Left ventricle myocardium superior (tissue), 1 donor: ENCODE measurements at places on chromosomes 2 and 18.

- no peak for DNase-seq
These were observed 60.8 kb downstream of the ST3GAL5 start for GRCh38 chr2:85827879-85828569.

GRCh38 chr2:215702116-215702902, 266.4 kb upstream of the FN1 start:
- no peak for DNase-seq

DNA sequence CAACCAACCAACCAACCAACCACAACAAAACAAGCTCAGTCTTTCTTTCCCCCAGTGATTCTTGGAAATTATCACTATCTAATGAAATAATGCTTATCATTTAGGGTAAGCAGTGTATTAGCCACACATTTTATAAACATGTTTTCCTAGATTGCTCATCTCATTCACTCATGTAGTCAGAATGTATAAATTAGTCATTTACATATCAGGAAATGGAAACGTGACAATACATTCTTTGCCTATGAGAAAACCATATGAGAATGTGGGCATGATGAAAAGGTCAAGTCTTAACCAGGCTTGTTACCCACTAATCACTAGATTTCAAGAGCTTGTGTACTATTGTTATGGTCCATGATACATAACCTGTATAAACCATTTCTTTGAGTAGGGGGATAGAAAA, 1583.4 kb upstream of the PIK3C3 start:
- DNase-seq = no peak

GRCh38 chr18:7002107-7002506, 115.5 kb downstream of the LAMA1 start:
- no peak for DNase-seq

DNA sequence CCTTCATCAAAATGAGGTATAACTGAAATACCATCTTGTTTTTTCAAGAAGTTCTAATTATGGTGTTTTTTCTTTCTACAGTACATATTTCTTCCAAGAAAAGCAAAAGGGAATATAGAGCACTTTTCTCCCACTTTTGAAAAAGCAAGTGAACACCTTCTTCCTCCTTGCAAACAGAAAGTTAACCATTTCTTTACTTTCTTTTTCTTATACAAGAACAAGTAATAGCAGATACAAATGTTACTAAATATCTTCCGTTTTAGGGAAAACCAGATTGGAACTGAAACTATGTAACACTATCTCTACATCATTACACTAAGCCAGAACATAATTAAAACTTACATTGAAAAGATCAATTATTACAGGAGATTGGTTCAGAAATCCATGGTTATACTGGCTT, 44.0 kb downstream of the COBLL1 start:
- no peak for DNase-seq

- no peak for DNase-seq
These were observed 546.6 kb upstream of the LRRTM4 start for GRCh38 chr2:78068808-78069207.

- no peak for DNase-seq
These were observed 1.2 kb downstream of the PAX3 start for GRCh38 chr2:222297600-222297935.

- no peak for DNase-seq
These were observed 44.8 kb downstream of the RRM2 start for GRCh38 chr2:10167316-10167715.

DNA sequence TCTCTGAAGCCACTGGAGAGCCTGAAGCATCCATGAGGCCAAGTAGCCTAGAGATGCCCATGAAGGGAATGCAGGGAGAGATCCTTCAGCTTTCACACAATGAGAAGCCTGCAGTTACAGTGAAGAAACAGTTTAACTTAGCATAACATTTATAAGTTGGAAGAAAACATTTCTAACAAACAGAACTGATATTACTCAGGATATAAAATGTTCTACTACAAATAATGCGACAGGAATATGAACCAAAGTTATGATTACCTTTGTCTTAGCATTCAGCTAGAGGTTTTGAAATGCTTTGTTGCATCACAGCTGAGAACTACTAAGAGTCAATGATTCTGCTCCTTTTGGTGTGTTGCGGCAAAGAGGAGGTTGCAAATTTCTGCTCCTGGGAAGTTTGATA, 6.9 kb upstream of the KYNU start:
- no peak for DNase-seq

- DNase-seq = peak; percentile 55
These were observed 91.5 kb downstream of the SETBP1 start for GRCh38 chr18:44771956-44772917.

- no peak for DNase-seq
These were observed 103.3 kb upstream of the ID2 start for GRCh38 chr2:8578335-8579244.

DNA sequence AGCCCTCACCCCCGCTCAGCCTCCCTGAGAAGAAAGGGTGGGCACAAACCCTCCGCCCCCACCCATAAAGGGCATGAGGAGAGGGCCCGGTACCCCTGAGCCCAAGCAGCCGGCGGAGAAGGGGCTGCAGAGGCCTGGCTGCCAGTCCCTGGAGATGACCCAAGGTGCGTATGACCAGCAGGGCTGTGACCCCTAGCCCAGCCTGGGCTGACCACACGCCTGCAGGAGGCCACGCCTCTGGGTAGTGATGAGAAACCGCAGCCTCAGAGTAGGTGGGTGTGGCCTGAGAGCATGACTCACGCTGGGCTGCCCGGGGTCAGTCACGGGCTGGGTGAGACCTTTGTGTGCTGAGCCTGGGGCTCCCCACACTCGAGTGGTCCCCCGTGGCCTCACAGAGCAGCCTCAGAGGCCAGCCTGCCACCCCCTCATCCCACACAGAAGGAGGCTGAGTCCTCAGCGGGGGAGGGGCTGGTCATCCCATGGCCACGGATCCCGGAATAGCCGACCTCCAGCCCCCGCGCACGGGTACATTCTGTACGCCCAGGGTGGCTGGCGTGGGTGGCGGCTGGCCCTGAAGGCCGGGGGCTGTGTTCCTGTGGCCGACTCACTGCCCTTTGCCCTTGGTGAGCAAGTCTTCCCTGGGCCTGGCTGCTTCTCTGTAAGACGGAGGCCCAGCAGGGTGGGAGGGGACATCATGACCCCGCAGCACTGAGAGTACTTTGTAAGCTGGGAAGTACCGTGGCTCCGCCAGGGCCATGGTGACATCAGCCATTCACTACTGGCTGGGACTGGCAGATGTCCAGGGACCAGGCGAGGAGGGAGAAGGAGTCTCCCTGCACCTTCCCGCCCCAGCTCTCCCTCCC, 110.8 kb upstream of the OTOS start:
- peak; percentile 93 for DNase-seq

DNA sequence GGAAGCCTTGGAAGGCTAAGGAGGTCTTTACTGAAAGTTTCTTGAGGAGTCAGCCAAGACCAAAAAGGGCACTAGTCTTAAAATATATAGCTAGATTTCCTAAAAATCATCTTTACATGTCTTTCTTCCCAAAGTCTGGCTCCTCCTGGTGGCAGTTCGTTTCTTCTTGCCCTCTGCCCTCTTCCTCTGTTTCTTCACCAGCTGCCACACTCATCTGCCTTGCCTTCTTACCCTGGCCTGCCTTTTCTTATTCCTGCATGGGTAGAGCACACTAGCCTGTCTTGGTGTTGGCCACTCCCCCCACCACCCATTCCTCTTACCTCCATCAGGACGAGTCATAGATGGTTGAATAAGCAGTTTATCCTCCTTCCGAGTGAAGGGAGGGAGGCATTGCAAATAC, 129.8 kb downstream of the RAPGEF4 start:
- DNase-seq = no peak

GRCh38 chr2:100222844-100223243, 80.5 kb upstream of the AFF3 start:
- no peak for DNase-seq

- DNase-seq = no peak
These were observed 135.9 kb upstream of the SLC1A4 start for GRCh38 chr2:64853306-64853705.

GRCh38 chr2:129904532-129905446, 74.7 kb upstream of the RAB6C start:
- no peak for DNase-seq

DNA sequence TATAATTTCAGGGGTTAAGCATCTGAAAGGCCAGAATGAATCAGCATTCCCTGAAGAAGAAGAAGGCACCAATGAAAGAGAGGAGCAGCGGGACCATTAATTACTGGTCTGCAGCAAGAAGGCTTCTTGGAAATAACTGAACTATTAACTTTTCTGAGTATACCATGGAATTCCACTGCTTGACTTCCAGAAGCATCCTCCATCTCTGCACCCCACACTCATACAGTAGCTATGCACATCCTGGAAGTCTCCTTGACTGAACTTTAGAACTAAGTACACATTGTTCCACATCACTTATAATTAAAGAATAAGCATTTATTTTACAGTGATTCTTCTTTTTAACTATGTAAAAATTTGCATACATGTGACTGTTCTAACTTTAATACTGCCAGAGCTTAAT, 131.5 kb downstream of the PPP1R1C start:
- no peak for DNase-seq

- peak; percentile 39 for DNase-seq
These were observed 80.4 kb downstream of the CELF4 start for GRCh38 chr18:37484983-37485834.

- no peak for DNase-seq
These were observed 78.1 kb upstream of the YWHAQ start for GRCh38 chr2:9708683-9709538.

DNA sequence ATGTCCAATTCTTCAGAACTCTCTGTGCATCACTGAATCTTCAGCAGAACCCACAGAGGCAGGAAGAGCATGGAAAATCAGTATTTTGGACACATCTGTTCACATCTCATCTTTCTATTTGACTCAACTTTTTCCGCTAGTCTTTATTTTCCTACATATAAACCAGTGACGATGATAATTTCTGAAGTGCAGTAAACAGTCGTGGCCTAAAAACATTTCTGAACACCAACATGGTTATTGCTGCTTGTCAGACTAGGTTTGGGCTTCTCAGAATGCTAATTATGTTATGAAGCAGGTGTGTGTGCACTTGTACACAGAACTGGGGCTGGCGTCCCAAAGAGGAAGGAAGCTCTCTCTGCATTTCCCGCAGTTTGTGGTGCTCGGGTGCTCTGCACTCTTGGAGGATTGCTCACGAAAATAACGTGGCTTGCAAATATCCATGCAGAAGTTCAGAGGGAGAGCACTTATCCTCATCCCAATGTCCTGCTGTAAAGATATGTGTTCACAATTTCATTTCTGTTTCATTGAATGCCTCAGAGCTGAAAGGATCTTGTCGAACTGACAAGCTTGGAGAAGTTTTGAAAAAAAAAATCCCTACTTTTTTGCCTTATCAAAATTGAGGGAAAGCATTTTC, 50.8 kb downstream of the EDAR start:
- DNase-seq = no peak

GRCh38 chr2:72173640-72174321, 26.1 kb upstream of the CYP26B1 start:
- no peak for DNase-seq

- no peak for DNase-seq
These were observed 632.0 kb upstream of the PIK3C3 start for GRCh38 chr18:41323044-41323443.

DNA sequence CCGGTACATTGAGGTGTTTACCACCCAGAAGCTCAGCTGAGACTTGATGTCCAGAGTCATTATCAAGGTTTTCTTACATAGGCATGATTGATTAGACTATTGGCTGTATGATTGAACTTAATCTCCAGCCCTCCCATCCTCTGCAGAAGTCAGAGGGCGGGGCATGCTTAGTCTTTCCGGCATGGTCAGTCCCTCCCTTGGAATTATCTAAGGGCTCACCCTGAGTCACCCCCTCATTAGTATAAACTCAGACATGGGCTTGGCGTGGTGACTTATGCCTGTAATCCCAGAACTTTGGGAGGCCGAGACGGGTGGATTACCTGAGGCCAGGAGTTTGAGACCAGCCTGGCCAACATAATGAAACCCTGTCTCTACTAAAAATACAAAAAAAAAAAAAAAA, 243.9 kb downstream of the VAPA start:
- no peak for DNase-seq
